ENCODE measurements at places on chromosomes 6 and 20.

- peak; percentile 18 for DNase-seq
These were observed 49.2 kb upstream of the CST5 start for GRCh38 chr20:23928788-23929187.

DNA sequence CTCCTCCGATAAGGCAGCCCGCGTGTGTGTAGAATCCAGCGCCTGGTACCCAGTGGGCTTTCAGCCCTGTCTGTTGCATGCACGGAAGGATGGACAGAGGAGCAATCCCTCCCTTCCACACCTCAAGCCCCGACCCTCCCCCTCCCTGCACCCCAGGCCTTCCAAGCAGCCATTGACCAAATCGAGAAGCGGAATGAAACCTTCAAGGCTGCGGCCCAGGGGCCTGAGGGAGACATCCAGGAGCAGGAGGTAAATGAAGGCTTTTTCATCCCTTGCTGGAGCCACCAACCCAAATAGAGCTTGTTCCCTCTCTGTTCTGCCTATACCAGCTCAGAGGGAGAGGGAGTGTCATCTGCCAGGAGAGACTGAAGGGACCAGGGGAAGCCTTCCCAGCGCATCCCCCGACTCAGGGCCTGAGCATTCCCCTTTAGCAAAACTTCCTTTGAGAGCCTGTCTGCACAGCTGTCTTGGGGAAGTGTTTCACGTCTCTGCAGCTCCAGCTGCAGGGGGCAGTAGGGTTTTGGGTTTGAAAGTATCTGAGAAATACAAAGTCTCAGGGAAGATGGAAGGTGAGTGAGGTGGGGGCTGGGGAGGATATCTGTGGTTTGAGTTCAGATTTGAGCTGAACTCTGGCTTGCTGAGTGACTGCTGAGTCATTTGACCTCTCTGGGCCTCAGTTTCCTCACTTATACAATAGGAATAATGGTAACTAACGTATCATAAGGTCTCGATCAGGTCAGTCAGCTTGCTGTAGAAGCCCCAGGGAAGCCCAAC, 16.1 kb downstream of the FGD2 start:
- DNase-seq = peak; percentile 65

- DNase-seq = no peak
These were observed 71.6 kb downstream of the GPX5 start for GRCh38 chr6:28597217-28597835.

DNA sequence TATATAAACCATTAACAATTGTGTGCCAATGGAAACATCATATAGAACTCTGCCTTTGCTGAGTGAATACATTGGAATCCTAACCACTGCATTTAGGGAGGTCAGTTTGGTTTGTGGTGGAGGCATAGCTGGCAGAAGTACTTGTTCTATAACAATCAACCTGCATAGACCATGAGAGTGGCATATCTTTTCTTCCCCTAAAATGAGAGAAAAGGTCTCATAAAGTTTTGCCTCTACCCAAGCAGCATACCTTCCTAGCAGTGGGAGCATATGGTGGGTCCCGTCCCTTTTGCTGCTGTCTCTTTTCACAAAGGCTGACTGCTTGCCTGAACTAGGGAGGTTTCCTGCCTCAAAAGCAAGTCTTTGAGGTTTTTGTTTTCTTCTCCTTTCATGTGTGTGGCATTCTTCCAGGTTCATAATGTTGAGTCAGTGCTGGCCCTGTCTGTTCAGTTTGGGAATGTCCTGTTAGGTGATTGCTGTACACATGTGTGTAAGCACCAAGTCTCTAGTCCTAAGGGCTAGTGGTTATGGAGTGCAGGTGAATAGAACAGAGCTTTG, 61.2 kb upstream of the SUPT3H start:
- DNase-seq = no peak

DNA sequence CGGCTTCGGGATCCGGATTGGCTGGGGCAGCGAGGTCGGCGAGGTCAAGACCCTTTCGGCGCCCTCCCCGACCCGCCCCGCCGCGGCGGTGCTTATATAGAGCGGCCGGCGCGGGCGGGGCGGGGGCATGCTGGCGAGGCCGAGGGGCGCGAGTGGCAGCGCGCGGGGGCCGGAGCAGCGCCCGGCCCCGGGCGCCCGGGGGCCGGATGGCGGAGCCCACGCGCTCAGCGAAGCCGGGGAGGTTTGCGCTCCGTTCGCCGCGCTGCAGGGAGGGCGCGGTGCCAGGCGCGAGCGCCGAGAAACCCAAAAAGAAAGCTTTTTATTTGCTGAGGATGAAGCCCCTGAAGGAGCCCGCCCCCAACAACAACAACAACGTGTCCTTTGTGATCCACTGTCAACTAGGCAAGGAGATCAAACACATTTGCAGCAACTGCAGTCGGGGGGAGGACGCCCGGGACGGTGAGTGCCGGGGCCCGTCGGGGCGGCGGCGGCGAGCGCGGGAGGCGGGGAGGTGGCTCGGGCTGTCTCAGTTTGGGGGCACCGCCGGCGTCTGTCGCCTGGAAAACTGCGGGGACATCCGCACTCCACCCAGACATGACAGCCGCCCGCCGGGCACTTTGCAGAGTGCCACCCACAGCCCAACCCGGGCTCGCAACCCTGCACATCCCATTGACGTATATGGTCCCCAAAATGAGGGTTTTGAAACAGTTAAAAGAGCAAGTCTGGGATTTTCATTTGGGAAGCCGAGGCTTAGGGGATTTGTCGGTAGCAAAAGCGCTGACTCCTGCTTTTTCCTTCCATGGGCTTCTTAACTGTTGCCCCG, 297.3 kb downstream of the PHACTR1 start:
- DNase-seq = no peak

- no peak for DNase-seq
These were observed 6.4 kb downstream of the TIAM2 start for GRCh38 chr6:155001482-155001881.

GRCh38 chr6:142845143-142845571, 99.8 kb downstream of the HIVEP2 start:
- DNase-seq = no peak

DNA sequence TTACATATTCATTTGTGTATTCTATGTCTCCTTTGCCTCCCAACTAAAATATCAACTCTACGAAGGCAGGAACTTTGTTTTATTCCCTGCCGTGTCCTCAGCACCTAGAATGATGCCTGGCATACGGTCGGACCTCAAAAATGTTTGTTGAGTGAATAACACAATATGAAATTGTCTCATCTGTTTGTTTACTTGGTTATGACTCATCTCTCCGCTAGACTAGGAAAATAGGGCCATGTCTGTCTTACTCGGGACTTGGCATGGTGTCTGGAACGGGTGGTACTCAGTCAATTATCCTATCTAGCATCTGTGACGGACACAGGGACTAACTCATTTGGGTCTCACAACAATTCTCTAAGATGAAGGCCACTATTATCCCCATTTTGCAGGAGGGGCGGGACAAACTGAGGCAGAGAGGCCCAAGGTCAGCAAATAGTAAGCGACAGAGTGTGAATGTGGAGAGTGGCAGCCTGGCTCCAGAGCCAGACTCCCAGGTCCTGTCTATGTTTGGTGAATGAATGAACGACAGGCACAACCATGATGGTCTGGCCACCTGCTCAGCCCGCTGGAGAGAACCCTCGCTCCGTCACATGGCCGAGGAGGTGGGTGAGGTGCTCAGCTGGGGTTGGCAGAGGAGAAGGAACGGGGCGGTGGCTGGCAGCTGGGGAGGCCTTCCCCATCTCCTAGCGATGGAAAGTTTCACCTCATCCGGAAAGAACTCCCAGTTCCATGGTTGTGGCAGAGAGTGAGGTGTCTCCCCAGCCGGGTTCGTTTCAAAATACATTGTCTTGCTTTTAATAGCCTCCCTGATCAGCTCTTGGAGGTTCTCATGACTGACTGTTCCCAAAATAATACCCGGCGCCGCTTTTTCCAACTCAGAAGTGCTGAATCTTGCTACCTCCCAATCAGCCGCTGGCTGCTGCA, 27.6 kb upstream of the NFATC2 start:
- DNase-seq = no peak

DNA sequence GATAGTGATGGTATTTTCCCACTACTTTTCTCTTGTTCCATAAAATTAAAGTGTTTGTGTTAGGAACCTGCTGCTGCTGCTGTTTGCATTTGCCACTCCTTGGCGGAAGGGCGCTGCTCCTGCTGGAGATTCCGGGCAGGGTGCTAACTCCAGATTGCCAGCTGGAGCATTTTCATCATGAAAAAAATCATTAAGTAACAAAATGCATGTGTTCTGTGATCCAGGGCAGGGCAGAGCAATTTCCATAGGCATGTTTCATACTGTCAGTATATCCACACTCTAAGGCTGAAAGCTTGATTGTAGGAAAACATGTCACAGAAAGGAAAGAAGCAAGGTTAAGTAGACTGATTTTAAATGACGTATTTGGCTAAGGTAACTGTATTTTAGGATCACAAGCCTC, 24.0 kb downstream of the PBOV1 start:
- no peak for DNase-seq

DNA sequence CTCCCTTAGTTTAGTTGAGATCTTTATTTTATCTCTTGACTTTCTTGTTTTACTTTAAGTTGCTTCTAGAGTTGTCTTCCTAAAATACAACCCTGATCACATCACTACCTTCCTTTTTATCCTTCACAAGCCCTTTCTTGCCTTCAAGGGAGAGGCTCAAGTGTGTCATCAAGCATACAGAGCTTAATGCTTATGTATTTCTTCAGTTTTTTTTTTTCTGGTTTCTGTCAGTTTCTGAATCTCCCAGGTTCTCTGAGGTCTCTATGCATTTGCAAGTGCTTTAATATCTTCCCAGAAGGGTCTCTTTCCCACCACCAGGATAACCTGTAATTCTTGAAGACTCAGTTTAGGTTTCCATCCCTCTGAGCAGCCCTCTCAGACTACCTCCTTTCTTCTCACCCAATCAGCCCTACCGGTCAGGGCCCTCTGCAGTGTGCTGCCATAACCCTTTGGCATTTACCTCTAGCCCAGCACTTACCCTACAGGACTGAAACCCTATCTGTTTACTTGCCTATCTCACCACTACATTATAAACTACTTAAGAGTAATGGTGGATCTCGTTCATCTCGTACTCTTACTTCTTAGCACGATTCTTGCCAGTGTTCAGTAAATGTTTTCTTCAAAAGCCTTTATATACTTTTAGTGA, 36.9 kb downstream of the EYA4 start:
- DNase-seq = no peak

- no peak for DNase-seq
These were observed 9.6 kb downstream of the CMTR1 start for GRCh38 chr6:37442416-37443215.

- no peak for DNase-seq
These were observed 32.0 kb downstream of the KIF6 start for GRCh38 chr6:39693206-39693605.

DNA sequence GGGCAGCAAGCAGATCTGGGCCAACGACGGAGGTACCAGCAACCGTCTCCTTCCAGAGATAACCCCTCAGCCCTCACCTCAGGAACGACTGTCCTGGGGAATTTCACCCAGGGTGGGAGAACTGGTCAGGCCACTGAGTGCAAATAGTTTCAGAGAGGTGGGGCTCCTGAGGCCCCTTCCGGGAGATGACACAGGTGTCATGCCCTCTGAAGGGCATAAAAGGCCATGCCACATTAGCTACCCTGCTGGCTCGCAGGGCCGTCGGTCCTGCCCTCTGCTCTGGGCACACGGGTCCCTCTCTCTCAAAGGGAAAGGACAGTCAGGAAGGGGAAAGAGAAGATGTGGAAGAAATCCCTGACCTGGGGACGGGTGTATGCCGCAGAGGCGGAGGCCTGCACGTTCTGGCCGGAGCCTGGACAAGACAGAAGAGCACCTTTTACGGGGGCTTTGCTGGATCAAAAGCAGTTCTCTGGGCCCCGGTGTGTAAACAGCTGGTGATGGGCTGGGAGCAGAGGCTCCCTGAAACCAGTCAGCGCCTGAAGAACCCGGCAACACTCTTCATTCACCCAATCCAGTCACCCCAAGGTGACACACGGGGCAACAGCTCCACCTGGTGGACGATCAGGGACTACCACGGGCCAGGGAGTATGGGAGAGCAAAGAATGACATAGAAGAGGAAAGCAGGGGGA, 6.4 kb upstream of the TAF8 start:
- DNase-seq = peak; percentile 82

DNA sequence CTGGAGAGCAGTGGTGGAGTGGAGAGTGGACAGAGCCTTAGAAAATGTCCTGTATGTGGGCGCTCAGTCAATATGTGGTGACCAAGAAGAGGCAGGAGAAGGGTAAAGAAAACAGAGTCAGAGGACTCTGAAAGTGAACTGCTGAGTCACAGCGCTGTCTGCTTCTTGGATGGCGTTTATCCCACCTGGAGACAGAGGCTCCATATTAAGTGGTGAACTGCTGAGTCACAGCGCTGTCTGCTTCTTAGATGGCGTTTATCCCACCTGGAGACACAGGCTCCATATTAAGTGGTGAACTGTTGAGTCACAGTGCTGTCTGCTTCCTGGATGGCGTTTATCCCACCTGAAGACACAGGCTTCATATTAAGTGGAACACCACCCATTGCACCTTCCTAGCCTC, 119.3 kb upstream of the RALGAPA2 start:
- no peak for DNase-seq

DNA sequence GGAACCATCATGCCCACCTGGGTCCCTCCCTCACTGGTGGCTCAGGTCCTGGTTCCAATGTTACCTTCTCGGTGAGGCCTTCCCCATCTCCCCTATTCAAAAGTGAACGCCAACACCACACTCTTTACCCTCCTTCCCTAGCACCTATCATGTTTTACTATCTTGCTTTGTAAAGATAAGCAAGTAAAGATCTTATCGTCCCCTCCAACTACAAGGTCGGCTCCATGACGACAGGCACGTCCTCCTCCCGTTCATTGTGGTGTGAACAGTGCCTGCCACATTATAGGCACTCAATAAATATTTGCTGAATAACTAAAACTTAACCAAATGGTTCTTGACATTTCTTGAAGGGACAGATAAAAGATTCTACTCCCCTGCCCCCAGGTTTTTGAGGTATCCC, 147.1 kb downstream of the PREX1 start:
- no peak for DNase-seq

GRCh38 chr20:38121741-38122140, 43.3 kb downstream of the TGM2 start:
- DNase-seq = no peak

DNA sequence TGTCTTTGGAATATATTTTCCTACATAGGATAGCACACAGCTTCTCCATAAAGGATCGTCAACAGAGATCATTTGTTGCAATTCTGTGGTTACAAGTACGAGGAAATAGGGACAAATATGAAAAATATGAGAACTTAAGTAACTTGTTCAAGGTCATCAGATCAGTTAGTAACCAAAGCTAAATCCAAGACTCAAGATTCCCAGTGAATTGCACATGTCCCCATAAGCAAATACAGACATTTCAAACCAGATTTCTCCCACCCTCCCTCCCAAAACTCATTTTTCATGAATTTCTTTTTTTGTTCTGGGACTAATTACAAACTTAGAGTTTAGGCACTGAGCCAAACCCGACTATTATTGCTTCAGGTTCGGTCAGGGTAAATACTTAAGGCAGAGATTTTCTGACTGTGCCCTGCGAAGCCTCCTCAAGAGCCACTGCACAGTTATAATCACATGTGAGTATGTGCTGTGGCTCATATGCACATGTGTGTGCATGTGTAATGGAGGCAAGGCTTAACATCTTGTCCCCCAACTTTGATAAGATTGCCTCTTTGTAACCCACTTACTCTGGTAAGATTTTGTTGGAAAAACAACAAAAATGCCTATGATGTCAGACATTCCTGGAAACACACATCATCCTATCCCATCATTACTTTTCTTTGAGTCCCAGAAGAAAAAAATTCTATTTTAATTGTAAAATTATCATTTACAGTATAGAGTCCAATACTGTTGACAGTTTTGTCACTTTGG, 216.2 kb downstream of the CD83 start:
- DNase-seq = no peak

GRCh38 chr20:5119435-5120184, at the start of gene PCNA:
PCNA (minus strand) TSS chr20:5119958; CDS start chr20:5119798, 160 bp downstream.
- DNase-seq = peak; percentile 94

- DNase-seq = no peak
These were observed 40.4 kb upstream of the MC3R start for GRCh38 chr20:56208121-56208520.

GRCh38 chr20:577167-577791, 32.8 kb downstream of the TCF15 start:
- DNase-seq = no peak
